Testis (tissue), 5 donors: ENCODE measurements at places on chromosomes 7 and 10. TPM values are rescaled to one million over a fixed set of nuclear protein-coding genes. Genes with fewer than 3 reads are reported as not detected.

DNA sequence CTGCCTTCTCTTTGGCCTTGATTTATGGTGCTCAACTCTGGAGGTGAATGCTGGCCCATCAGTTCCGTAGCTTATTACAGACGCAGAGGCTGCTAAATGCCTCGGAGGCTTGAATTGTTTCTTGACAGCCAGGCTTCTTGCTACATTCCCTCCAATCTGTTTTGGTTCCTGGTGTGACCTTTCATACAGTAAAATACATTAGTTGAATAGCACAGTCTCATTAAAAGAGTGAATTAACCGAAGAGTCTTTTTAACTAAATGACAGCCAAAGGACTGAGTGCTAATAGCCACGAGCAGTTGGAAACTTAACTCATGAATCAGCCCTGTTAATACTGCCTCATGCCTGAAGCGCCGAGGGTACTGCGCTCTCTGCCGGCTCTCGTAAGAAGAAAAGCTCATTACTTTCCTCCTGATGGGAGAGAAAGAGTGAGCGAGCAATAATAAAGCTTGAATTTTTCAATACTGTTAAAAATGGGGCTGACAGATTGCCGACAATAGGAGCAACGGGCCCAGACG lies 236.4 kb upstream of the GPR26 start:
- H3K36me3 ChIP-seq: no peaks in the 10 kb centered on the region
- DNase-seq: no peak
- no peaks in the 10 kb centered on the region for H3K27me3 ChIP-seq

GRCh38 chr7:148975896-148976295 lies 52.4 kb downstream of the PDIA4 start:
- no peak for DNase-seq
- no peak overlapping the region for H3K27ac ChIP-seq
- H3K4me1 ChIP-seq: no peaks in the 10 kb centered on the region
- no peaks in the 10 kb centered on the region for H3K27me3 ChIP-seq
- H3K4me3 ChIP-seq: no peak overlapping the region

Gene FKBP6
- 148 TPM for polyA plus RNA-seq

Gene STEAP1
- polyA plus RNA-seq: 6.4 TPM

- no peak overlapping the region for H3K4me3 ChIP-seq
- no peak for DNase-seq
- H3K27ac ChIP-seq: no peak overlapping the region
- no peaks in the 10 kb centered on the region for H3K4me1 ChIP-seq
- H3K36me3 ChIP-seq: no peaks in the 10 kb centered on the region
- H3K27me3 ChIP-seq: no peaks in the 10 kb centered on the region
These were observed 35.1 kb downstream of the AGR3 start for GRCh38 chr7:16846601-16847165.
